ENCODE measurements at places on chromosomes 6 and 20. TPM values are rescaled to one million over a fixed set of nuclear protein-coding genes. Genes with fewer than 3 reads are reported as not detected.

DNA sequence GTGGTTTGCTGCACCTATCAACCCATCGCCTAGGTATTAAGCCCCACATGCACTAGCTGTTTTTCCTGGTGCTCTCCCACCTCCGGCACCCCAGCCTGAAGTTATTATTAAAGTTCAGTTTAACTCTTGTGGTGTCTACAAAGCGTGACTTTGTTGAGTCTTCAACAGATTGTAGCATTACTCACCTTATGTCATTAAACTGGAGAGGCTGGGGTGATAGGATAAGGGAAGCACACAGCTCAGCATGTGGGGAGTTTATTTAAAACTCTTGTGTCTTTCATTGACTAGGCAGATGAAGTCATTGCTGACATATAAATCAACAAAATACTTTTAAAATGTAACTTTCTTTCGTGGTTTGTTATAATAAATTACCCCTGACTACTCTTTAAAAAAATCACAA lies 84.7 kb upstream of the GCM1 start:
- DNase-seq = no peak

- DNase-seq = no peak
These were observed 443.7 kb upstream of the BTBD3 start for GRCh38 chr20:11473983-11474382.

DNA sequence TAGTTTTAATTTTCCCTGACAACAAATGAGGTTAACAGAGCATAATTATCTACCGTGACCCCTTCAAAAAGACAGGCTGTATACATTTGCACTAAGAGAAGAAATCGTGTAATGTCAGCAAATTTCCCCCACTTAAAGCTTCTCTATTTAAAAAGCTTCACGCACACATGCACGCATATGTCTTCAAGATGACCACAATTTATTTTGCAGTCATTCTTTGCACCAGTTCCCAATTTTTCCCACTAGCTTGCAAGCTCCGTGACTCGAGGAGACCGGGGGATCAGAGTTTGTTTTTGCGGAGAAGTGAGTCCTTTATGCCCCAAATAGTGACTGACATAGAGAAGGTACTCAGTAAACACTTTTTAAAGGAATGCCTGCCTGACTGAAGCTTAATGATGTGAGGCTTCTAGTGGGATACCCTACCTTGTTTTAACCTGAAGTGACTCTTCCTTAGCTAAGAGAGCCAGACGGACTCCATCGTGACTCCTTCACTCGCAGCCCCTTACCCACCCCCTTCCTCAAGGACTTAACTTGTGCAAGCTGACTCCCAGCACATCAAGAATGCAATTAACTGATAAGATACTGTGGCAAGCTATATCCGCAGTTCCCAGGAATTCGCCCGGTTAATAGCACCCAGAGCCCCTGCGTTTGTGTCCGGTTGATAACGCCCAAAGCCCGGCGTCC lies 9.3 kb upstream of the NQO2 start:
- no peak for DNase-seq

- no peak for DNase-seq
These were observed 39.9 kb downstream of the MAPK14 start for GRCh38 chr6:36067374-36068011.

DNA sequence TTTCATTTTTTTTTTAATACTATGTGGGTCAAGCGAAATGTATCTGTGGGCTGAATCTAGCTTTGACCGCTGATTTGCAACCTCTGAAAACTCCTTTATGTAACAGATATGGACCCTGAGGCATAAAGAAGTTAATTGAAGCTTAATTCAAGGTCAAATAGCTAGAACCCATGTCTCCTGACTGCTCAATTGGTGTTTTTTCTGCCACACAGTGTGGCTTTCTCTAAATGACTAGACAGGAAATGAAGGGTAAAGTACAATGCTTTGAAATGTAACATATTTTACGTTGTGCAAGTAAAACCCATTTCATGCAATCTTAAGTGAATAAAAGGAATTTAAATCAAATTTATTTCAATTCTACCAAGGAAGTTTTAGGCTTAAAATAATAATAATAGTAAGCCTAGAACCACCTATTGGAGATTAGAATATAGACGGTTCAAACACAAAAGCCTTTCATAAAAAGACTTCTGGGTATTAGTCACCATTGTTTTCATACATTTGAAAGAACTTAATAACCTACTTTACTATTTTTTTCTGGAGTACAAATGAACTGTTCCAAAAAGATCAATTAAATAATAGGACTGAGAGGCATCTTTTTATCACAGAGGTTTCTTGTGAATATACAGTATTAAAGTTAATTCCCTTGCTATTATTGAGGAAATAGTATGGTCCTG lies 279.8 kb downstream of the EPHA7 start:
- DNase-seq = no peak

GRCh38 chr6:39884696-39885095 lies 49.6 kb downstream of the MOCS1 start:
- no peak for DNase-seq

- DNase-seq = no peak
These were observed 105.0 kb upstream of the BEND6 start for GRCh38 chr6:56849896-56850295.

GRCh38 chr20:46214824-46215488 lies 93.3 kb downstream of the CDH22 start:
- no peak for DNase-seq

DNA sequence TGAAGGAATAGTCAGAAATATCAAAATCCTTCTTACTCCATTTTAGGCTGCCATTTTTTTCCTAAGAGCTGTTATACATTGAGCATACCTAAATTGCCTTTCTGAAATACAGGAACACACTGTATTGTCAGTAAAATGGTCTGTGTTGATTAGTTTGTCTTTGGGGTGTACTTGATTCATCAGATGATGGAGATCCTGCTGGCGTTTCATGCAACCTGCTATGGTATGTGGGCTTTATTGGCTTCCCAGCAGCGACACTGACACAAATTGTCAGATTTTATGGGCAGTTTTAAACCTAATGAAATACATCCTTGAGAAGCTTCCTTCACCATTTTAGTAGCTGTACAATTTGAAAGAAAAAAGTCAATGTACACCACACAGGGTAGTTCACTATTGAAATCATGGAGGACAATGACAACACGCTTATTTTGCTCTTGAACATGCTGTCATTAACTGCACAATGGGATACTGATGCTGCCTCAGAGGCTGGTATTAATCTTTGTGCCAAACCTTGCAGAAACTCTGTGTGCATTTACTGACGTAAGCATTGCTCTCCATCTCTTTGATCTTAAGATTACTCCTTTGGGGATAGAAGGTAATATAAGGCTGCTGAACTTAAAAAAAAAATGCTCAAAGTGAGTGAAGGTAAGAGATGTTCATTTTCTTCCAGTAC lies 124.9 kb downstream of the LAMA2 start:
- no peak for DNase-seq

DNA sequence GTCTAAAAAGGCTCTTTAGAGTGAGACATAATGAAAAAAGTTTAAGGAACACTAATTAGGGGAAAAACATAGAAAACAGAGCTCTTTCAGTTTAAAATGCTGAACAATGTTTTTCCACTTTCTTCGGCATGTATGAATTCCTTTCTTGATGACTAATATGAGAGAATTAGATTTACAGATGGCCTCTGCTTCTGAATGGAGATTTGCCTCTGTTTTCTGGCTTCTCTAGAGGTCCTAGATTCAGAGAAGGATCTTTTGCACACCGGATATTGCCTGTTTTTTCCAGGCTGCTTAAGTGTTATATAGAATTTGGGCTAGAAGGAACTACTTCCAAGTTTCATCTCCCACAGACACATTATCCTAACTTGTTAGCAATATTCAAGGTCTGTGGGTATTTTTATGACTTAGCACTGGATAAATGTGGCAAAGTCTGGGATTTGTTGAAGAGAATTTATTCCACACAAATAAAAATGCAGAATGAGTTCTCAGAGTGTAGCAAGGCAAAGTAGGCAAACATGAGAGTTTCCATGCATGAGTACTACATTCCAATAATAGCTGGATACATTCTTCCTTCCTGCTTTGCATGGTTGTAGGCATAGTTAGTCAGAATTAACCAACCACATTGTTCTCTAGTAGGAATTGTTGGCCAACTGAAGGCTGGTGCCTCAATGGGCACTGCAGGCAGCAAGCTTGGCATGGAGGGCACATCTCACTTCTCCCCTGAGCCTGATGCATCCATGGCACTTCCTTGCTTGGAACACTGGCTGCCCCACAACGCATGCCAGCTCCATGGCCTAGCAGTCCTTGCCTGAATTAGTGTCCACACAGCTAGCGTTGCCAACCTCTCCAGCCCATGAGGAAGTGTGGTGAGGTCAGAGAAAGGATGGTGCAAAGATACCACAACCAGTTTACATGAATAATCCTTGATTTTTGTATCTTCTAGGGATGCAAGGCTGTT lies 224.2 kb downstream of the CLIC5 start:
- DNase-seq = no peak

DNA sequence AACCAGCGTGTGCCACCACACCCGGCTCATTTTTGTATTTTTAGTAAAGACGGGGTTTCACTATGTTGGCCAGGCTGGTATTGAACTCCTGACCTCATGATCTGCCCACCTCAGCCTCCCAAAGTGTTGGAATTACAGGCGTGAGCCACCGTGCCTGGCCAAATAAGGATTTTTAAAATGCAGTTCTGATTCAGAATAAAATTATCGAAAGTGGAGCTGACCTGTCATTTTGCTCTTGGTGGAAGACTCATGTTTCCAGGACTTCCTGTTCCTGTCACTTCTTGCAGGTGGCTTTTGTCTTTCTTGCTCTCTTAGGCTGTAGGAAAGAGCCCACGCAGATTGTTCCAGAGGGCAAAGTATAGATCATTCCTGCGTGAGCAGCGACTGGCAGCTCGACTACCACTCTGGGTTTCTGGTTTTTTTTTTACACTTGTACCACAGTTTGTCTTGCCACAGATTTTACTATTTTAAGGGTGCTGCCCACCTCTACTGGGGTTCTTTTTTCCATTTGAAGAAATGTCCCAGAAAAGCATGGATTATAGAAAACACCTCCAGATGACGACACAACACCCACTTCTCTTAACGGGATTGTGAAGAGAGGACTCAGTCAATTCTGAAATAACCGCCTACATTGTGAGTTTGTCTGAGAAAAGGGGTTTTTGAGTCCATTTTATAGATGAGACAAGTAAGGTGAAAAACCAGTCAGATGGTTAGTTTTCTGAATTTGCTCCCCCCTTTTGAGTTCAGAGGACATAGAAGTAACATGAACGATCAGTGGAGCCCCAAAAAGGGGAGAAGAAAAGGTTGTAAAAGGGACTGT lies 7.5 kb downstream of the JARID2 start:
- no peak for DNase-seq

DNA sequence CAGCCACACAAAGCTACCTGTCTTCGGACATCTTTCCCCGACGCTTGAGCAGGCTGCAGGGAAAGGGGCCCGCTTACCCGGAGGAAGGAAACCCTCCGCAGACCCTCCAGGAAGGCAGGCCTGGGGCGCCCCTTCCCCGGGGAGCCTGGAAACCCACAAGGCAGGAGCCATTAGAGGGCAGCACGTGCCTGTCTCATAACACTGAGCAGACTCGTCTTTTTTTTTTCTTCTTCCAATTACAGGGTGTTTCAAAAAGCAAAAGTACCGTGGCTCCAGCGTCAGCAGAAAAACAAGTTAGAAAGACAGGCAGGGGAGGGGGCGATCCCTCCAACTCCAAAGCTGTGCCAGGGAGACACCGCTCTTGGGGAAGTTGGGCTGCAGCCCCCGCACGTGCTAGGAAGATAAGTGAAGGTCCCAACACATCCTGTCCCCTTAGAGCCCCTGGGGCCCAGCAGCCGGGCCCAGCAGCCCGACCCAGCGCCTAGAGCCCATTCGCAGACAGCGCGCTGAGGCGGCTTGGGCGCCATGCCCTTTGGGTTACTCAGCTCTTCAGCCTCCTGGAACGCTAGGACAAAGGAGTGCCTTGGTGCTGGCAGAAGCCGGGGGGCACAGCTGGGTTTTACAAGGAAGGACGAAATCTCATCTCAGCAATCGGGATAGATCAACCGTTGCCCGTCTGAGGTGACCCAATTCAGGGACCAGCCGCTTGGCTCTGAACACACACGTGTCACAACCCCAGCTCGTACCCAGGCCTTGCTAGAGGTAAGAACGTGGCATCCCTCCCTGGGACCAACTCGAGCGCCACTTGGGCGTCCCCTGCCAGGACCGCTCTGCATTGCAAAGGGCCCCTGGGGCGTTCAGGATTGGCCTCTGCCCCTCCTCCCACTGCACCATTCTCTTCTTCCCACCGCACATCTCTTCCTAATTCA lies 136.3 kb downstream of the LY86 start:
- peak; percentile 74 for DNase-seq

- DNase-seq = no peak
These were observed 40.4 kb downstream of the TFEB start for GRCh38 chr6:41694815-41695526.

DNA sequence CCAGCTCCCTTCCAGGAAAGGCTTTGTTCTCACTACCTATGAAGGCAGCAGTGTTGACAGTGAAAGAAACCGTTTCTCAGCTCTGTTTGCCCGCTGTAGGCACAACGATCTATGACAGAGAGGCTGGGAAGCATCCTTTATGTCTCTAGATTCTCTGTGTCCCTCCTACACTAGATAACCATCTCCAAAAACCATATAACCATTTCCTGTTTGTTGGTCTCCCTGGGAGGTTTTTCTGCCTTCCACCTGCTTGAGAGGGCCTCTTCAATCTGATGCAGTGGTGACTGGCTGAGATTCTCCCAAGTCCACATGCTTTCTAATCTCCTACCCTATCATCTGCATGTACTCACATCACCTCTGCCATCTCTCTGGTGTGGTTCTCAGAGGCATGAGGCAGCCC lies 32.0 kb upstream of the TMEM217 start:
- DNase-seq = no peak

DNA sequence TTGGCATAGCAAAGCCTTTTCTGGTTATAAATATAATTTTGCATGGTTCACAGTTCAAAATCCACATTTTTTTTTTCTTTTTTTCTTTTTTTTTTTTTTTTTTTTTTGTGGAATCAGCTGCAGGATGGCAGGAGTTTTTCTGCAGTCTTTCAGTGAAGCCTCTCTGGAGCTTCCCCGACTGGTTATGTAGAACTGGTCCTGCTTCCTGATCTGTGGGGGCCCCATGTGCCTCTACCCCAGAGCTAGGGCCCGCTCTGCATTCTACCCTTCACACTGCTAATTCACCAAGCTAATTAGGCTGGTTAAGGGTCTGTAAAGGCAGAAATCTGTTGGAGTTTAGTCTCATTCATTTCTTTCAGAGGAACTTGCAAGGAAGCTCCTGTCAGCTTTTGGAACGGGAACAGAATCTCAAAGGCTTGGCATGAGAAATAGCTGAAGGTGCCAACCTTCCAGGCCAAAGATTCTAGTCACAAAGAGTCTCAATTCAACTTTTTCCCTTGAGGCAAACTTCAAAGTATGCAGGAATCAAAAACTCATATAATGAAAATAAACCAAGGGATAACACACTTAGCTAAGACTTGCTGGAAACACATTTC lies 45.5 kb downstream of the HMGN3 start:
- no peak for DNase-seq

TMX4 gene
- total RNA-seq = 42.4 TPM

SLC18B1 gene
- total RNA-seq = 17.5 TPM

SMLR1 gene
- not detected for total RNA-seq

SMOC2 gene
- 4.9 TPM for total RNA-seq

ANKS1A gene
- total RNA-seq = 12.2 TPM

MYB gene
- 2.9 TPM for total RNA-seq

ARFGEF3 gene
- 37.1 TPM for total RNA-seq

CCDC170 gene
- 0.41 TPM for total RNA-seq

TNNC2 gene
- not detected for total RNA-seq

PRDM13 gene
- not detected for total RNA-seq

TINAG gene
- 0.41 TPM for total RNA-seq

All from frontal cortex (tissue), 4 donors.